Activated CD4-positive, CD25-positive, alpha-beta regulatory T cell (primary cell): ENCODE measurements at places on chromosomes 2 and 18.

- DNase-seq: no peak
These were observed 18.1 kb downstream of the ABHD3 start for GRCh38 chr18:21686282-21687105.

DNA sequence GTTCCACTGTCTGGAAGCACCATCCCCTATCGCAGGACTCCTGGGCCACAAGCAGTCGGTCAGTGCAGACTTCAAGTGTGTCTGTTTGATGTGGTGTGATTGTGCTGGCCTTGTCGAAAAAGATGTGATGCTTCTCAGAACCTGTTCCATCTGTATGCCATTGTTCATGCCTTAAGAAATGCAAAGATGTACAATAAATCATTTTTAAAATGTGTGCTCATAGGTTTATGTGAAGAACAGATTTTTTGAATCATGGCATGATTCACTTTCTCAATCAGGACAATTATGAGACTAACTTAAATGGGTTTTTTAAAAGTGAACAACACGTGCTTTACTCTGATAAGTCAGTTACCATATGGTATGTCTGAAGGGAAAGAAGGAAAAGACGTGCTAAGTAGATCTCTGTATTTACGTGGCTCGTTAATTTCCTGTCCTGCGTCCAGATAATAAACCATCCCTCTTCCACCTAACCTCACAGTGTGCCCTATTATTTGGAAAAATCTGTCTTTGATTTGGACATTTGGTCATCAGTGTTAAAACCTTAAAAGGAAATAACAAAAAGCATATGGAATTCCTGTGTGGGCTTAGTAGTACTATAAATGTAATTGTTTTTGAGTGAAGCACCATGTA is 54.9 kb downstream of the PRKRA start:
- DNase-seq: no peak

- no peak for DNase-seq
These were observed 1.2 kb downstream of the PAX3 start for GRCh38 chr2:222297600-222297935.

DNA sequence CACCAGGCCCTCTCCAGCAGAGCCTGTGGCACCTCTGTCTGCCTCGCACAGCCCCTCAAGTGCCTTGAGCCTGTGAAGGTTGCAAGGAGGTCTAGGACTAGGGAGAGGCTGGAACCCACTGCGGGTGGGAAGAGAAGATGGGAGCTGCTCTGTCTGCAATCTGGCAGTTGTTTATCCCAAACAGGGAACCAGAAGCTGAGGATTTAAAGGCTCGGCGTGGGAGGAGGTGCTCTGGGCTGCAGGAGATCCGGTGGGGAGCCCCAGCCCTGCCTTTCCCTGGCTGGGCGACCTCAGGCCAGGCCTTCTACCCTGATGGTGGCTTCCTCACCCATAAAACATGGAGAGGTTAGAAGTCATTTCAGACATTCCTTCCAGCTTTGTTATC is 174.1 kb downstream of the SMAD7 start:
- DNase-seq: no peak

GRCh38 chr2:229300790-229301189 is 29.7 kb upstream of the PID1 start:
- no peak for DNase-seq

DNA sequence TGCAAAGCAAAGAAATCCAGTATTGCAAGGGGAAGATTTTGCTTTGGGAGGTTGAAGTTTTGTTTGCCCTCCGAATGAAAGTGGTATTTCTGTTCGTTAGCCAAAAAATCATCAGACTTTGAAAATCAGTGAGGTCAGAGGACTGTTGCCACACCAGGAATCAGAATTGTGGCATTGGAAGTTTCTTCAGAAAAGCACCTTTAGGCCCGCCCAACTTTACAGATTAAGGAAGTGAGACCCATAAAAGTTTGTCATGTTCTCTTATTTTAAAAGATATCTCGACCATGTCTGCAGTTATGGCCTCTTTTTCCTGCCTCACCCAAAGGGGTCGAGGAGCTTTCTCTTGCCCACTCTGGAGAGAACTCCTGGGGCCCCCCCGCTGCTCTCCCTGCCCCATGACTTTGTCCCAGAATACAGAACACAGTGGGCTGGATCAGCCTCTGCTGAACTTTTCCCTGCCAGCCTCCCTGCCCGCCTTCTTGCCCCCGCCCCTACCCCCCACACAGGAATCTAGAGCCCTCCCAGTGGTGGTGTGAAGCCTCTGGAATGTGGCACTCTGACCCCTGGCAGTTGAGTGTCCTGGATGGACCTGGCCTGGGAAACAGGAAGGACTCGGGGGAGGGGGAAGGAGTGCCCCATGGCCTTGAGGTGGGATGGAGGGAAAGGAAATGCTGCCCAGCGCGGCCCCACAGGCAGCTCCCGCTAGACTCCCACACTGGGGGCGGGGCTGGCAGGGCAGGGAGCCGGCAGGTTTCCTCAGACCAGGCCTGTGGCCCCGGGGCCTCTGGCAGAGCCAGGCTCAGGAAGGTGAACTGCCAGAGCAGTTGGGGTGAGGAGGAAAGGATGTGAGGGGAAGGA is 25.3 kb downstream of the CRIM1 start:
- DNase-seq: no peak

- DNase-seq: no peak
These were observed 136.5 kb upstream of the HAAO start for GRCh38 chr2:42928692-42929545.

DNA sequence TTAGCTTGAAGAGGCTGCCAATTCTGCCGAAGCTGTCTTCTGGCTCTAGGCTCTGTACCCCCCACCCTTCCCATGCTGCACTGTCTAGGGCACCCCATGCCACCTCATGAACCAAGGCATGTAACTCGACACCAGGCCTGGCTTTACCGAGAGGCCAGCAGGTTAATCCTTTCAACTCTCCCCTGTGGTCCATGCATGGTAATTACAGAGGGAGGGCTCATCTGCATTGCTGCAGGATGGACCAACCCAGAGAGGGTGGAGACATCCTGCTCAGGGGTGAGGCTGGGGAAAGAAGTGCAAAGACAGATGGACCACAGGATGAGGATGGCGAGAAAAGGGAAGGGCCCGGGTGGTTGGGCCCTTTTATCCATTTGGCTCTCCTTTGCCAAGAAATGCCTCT is 65.8 kb downstream of the KCTD1 start:
- no peak for DNase-seq

DNA sequence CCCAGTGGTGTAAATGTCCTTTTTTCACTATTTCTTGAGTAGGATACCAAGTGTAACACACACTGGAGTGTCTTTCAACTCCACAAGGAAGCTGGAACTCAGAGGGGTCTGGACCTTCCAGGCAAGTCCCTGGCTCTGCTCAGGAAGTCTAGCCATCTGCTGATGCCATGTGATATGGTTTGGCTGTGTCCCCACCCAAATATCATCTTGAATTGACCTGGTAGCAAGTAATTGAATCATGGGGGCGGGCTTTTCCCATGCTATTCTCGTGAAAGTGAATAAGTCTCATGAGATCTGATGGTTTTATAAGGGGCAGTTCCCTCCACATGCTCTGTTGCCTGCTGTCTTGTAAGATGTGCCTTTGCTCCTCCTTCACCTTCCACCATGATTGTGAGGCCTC is 99.4 kb upstream of the CDC42EP3 start:
- DNase-seq: no peak

DNA sequence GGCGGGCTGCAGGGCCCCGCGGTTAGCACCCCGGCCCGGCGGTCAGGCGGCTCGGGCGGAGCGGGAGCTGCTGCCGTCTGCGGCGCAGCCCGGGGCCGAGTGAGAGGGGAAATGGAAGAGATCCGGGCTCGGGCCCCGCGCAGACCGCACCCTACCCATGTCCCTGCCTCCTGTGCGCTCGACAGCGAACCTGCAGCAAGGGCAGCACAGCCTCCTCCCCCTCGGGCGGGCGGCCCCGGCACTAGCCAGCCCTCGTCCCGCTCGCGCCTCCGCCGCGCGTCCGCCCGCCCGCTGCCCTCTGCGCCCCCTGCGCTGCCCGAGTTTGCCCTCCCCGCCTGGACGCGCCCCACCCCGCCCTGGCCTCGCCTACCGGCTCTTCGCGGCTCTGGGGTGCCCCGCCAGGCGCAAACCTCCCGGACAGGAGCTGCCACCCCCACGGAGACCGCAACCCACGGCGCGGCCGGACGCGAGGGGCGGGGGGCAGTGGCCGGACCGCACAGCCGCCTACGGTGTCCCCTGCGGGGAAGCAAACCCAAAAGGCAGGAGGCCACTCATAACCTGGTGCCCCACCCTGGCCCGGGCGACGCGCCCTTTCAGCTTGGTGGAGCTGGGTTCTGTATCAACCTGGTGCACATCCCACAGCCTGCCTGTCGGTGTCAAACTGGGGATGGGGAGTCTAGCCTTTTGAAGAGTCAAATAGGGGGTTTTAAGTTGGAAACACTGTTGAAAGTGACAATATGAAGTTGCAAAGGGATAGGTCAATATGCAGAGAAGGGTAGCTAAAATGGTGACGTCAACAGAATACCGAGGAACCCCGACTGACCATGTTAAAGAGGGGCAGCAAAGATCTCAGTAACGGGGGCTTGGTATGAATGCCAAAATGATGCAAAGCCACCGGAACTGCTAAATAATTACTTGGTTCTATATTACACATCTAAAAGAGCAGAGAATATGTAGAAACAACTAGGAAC is at the start of gene IHH:
IHH (minus strand) TSS at position 101 of the 971 bp plus-strand sequence. CDS start 454 bp downstream, outside the sequence.
- no peak for DNase-seq

DNA sequence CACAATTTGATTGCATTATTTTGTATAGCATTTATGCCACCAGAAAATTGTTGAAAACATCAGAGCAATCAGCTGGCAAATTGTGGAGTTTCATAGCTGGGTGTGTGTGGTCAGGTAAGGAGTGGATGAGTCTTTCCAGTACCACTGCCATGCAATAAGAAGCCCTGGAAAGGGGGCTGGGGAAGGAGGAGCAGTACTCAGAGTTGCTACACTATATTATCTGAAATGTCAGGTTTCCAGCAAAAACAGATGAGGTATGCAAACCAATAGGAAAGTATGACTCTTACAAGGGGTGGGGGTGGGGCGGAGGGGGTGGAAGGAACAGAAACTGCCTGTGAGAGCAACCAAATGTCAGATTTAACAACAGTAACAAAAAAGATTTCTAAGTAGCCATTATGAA is 112.2 kb downstream of the SOS1 start:
- no peak for DNase-seq

- DNase-seq: no peak
These were observed 393.8 kb upstream of the LYPD1 start for GRCh38 chr2:133063775-133064174.

DNA sequence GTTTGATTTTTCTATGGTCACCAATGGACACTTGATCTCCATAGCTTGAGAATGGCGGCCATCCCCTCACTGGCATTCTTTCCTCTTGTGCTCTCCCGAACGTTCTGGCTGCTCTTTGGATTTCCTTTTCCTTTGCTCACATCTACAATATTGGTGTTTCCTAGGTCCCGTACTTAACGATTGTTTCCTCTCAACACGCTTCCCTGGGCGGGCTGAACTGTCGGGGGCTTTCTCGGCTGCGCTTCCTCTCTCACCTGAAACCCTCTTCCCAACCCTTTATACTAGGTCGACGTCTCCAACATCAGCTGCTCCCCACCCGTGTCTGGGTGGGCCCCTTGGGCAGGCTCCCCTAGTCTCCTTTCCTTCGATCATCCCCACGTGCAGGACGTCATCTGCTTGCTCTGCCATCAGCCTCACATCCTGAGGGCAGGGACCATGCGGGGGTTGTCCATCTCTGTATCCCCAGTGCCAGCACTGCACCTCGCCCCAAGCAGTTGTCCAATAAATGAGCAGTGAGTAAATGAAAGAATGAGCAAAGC is 634 bp upstream of the DIS3L2 start:
- DNase-seq: no peak

- DNase-seq: no peak
These were observed 237.3 kb upstream of the MYT1L start for GRCh38 chr2:2568411-2568810.

DNA sequence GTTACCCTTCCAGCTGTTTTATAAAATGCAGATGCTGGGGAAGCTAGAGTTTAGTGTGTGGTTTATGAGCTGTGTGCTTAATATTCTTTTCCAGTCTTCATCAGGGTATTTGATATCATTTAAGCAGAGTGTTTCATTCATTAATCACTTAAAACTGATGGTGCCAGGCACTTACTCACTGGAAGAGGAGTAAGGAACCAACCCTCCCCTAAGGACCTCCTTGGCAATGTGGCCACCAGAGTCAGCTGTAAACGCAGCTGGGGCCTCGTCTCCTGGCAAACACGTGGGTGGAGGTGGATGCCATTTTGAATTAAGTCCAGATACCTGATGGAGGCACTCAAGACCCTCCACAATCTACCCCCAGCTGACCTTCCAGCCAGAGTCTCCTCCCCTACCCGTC is 331.6 kb downstream of the CLIP4 start:
- no peak for DNase-seq

DNA sequence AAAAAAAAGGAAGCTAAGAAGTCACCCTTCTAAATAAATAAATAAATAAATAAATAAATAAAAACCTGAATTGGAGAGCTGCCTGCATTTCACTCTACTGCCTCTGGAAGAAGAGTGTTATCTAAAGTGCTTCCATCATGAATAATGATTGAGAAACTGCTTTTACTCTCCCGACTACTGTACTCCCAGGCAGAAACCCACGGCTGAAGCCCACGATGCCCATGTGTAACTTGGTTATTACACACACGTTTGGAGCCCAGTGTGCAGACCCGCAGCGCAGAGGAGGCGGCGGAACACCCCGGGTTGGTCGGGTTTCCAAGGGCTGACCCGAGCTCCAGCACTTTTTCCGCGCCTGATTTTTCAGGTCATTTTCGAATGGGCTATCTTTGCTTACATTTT is 697 bp upstream of the SPATS2L start:
- DNase-seq: no peak

GRCh38 chr2:43905371-43905803 is 66.6 kb downstream of the ABCG8 start:
- DNase-seq: no peak
